Gastroesophageal sphincter (tissue), 4 donors: ENCODE measurements at places on chromosomes 6 and 20. TPM values are rescaled to one million over a fixed set of nuclear protein-coding genes. Genes with fewer than 3 reads are reported as not detected.

The DBNDD2 gene
- total RNA-seq: 99.5 TPM

The POU5F1 gene
- total RNA-seq: 3.4 TPM

The ULBP1 gene
- not detected for total RNA-seq

The RIMS4 gene
- total RNA-seq: 1.2 TPM

The PRDM13 gene
- total RNA-seq: not detected

The NKAIN4 gene
- 2.3 TPM for total RNA-seq

The VSTM2L gene
- total RNA-seq: 5.7 TPM

The POM121L2 gene
- not detected for total RNA-seq

The MYB gene
- 0.13 TPM for total RNA-seq

DNA sequence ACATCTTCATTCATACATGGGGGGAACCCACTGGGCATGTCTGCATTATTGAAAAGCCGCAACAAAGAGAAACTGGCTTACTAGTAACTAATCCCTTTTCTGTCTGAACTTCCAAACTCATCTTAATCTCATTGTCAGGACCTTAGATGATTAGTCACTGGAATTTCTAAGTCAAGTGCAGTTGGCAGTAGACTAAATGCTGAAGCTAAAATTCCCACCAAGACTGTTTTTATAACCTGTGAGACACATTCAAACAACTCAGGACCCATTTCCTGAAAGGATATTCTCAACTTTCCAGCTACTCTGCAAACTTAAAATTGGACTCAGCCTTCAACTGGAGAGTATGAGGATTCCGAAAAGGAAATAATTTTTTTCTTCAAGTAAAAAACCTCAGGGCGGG lies 94.8 kb upstream of the SCAF8 start:
- ATAC-seq: no peak

GRCh38 chr6:30556906-30557682 lies at the start of gene PRR3:
Gene PRR3, plus strand, starts transcription at chr6:30557295. Its CDS starts 50 bp downstream, at chr6:30557345.
- ATAC-seq: peak; percentile 88

- ATAC-seq: no peak
Measured at GRCh38 chr20:52619101-52619500, 353.1 kb upstream of the TSHZ2 start.

GRCh38 chr6:28167926-28168325 lies 26.2 kb downstream of the ZKSCAN8 start:
- no peak for ATAC-seq

DNA sequence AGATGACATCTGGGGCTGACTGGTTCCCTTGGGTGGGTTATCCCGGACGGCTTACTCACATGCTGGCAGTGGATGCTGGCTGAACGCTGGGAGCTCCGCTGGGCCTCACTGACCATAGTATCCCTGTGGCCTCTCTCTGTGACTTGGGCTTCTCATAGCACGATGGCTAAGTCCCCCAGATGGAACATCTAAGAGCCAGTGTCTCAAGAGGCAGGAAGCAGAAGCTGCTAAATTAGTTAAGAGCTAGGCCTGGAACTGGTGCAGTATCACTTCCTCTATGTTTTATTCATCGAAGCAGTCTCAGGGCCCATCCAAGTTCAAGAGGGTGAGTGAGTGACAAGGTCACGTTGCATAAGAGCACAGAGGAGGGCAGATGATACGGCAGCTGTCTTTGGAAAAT lies 116.5 kb upstream of the LAMP5 start:
- peak; percentile 53 for ATAC-seq

GRCh38 chr20:50073500-50073899 lies 39.5 kb downstream of the UBE2V1 start:
- ATAC-seq: no peak

GRCh38 chr20:62921119-62921687 lies 5.1 kb downstream of the DIDO1 start:
- peak; percentile 51 for ATAC-seq

- ATAC-seq: no peak
Measured at GRCh38 chr6:128648022-128648598, 127.7 kb upstream of the PTPRK start.

DNA sequence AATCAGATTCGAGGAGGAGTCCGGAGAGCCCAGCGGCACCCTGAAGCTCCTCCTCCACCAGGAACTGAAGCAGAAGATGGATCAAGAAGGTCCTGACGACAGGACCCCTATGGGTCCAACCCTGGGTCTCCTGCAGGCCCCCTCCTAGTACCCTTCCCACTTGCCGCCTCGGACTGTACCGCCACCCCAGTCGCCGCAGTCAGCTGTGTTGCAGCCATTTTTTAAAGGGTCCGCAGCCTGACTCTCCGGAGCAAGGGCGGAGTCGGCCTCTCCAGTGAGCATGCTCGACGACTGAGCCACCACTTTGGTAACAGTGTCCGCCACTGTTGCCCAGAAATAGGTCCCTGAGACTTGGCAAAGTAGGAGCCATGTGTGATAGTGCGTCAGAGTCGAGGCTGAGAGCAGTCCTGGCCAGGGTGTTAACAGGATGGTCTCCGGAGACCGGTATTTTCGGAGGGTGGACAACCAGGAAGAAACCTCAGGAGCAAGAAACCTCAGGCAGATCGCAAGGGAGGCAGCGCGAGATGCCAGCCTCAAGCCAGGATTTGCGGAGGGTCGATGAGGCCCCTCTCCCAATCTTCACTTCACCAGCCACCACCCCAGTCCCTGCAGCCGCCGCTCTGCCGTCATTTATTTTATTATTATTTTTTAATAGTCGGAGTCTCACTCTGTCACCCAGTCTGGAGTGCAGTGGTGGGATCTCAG lies 294.6 kb upstream of the ZNF337 start:
- ATAC-seq: no peak

DNA sequence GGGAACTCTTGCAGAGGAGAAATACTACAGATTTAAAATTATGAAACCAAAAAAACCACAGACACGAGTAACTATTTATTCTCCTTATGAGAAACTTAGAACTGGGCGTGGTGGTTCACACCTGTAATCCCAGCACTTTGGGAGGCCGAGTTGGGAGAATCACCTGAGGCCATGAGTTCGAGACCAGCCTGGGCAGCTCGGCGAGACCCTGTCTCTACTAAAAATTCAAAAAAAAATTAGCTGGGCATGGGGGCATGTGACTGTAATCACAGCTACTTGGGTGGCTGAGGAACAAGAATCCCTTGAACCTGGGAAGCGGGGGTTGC lies 36.8 kb downstream of the SSR1 start:
- ATAC-seq: no peak

DNA sequence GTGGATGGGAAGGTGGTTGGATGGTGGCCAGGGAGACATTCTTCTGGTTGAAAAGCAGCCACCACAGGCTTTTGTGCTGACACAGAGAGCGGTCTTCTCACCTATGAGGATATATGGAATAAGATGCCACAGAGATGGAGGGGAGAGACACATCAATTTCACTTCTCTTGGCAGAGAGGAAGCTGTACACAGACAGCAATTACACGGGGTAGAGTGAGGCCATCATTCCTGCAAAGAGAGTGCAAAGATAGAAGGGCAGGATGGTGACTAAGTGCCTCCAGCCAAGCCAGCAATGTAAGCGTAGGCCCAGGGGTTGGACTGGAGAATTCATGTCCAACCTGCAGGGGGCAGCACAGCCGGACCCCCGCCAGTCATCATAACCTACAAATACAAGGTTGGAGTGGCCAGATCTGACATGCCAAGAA lies 56.4 kb downstream of the NRN1 start:
- ATAC-seq: no peak

DNA sequence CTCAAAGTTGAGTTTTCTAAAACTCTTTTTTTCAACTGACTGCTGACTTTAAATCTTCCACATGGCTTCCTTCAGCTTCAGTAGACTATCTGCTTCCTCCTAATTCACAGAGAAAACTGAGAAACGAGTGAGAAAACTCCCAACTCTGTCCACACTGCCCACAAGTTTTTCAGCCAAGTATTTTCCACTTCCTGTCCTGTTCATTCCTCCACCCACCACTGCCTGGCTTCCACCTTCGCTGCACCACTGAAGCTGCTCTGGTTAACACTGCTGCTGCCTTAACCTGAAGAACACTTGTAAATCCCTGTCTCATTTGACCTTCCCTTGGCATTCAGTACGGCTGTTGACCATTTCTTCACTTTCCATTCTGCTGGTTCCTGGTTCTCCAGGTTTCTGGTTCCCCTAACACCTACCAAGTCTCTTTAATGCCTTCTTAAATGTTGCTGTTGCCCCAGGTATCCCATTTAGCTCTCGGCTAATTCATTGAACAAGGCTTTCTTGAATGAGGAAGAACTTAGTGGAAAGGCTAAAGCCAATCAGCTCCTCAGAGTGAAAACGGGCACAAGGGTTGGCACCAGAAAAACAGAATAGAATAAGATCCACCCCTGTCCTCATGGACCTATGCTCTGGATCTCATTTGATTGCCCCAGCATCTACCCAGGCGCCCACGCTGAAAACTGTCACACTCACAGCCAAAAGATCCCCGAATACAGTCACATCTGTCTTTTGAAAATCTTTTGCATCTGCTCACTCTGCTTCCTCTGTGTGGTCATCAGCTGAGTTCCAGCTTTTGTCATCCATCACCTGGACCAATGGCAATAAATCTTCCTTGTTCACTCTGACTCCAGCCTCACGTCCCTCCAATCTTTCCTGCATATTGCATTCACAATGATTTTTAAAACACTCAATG lies 104.4 kb upstream of the TAB2 start:
- ATAC-seq: no peak

DNA sequence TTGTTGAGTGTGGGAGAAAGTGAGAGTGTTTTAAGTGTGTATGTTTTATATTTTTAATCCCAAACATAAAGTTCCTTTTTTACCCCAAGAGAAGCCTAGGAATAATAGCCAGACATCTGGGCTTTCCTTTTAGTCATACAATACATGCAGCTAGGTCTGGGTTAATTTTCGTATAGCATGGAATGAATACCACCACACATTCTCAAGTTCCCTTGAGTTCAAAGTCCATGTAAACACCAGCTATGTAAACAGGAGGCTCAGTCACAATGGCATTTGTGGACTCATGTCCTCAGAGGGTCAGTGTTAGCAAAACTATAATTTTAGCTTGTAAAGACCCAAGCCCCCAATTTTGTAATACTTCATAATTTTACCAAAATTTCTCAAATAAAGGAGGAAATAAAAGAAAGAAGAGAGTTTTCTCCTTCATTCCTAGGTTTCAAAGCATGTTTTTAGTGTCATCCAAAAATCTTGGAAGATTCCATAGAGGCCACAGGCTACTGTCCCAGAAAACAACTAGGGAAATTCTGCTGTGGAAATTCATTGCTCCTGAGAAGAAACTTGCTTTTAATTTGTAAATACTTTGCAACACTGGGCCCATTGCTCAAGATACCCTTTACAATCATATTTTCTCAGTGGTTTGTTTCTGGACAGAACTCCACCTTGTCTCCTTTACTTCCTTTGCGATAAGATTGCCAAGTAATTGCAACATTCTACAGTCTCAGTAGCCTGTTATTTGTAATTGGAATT lies 671.2 kb downstream of the COL12A1 start:
- peak; percentile 65 for ATAC-seq

DNA sequence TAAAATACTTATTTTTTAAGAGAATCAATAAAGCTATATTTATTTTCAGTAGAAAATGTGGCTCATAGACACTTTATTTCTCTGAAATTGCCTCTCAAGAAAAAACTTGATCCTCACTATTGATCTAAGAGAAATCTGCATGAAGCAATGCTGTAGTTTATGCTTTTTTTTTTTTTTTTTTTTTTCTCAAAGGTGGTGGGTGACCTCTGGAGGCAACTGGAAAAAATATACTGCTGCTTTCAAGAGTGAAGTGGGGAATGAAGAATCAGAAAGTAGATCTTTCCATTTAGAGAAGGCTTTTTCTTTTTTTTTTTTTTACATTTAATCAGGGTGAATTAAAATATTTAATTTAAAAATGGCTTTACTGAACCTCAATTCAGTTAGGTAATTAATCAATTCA lies 169.3 kb downstream of the SLC16A10 start:
- ATAC-seq: no peak

DNA sequence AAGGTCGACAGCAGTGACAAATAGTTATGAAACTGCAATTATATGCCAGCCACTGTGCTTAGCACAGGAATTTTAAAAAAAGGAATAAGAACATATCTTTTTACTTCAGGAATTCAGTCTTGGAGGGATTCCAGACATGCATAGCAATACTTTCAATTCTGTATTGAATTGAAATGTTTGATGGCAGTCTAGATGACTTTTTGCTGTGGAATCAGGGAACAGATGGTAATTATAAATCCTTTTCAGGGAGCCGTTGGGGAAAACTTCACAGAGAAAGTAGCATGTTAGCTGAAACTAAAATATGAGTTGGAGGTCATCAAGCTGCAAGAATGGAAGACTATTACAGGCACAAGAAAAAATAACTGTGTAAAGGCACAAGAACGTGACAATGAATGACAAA lies 74.8 kb downstream of the IMPG1 start:
- no peak for ATAC-seq

DNA sequence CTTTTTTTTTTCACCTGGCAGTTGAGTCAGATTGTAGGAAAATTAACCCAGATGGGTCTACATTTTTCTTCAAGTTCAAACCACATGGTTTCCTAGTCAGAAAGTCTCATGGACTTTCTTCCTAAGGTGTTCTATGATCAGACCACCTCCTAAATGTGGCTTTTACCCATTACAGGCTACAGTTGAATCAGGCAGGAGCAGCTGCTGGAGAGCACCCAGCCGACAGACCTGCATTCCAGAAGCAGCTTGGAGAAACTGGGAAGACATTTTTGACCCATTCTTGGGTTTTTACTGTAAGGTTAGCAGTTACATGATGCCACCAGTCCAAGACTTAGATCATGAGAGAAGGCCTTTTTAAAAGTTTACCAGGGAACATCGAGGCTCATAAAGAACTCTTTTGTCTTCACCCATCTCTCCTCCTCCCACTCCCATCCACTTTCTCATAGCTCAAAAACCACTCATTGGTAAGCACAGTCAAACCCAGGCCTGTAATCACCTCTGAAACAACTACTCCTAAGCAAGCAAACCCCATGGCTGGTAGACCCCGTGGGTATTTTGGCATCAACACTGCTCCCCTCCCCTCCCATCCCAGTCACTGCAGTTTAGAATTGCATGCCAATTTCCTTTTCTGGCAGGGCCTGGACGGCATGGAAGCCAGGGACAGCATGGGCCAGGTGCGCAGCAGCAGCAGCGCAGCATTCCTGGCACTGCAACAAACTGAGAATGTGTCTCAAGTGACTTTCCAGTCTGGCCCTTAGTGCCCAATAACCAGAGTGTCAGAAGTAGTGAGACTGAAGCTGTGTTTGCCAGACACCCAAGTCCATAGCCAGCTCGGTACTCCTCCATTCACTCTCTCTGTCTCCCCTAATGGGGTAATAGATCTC lies 113.7 kb downstream of the CLIC5 start:
- no peak for ATAC-seq
